Stimulated activated CD8-positive, alpha-beta memory T cell treated with anti-CD3 and anti-CD28 coated beads, Interleukin-7, amount 100 ng/mL, for 4 hours (primary cell): ENCODE measurements at places on chromosomes 2 and 18.

GRCh38 chr2:222504719-222505118 lies 80.4 kb downstream of the SGPP2 start:
- no peak for DNase-seq

DNA sequence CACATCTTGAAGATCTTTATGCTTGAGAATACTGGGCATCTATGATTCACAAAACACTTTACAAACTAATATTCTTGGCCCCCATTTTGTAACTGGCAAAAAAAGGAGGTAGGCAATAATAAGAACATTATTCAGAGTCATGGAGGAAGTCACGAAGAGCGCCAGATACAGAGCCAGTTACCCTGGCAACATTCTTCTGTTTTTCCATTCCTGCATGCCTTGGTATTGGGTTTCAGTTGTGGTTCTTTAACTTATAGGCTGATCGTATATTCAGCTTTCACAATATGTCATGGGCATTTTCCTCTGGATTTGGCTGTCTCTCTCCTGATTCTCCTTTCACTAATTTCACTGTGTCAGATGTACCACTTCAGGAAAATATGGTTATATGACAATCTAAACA lies 234.7 kb downstream of the HRH4 start:
- no peak for DNase-seq

DNA sequence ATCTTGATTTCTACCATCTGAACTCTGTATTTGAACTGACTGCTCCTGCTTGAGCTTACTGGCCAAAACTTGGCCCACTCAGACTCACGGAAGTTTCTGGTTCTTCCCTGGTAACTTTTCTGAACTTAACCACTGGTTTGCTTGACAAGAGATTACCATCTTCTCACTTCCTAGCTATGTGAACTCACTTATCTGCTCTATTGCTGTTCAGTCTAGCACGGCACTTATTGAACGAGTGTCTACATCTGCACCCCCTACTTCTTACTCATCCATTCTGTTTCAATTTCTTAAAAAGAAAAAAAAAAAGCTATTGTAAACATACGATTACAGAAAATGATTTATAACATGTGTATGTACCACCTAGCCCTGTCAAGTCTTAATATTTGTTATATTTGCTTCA lies 9.0 kb downstream of the CKAP2L start:
- no peak for DNase-seq

DNA sequence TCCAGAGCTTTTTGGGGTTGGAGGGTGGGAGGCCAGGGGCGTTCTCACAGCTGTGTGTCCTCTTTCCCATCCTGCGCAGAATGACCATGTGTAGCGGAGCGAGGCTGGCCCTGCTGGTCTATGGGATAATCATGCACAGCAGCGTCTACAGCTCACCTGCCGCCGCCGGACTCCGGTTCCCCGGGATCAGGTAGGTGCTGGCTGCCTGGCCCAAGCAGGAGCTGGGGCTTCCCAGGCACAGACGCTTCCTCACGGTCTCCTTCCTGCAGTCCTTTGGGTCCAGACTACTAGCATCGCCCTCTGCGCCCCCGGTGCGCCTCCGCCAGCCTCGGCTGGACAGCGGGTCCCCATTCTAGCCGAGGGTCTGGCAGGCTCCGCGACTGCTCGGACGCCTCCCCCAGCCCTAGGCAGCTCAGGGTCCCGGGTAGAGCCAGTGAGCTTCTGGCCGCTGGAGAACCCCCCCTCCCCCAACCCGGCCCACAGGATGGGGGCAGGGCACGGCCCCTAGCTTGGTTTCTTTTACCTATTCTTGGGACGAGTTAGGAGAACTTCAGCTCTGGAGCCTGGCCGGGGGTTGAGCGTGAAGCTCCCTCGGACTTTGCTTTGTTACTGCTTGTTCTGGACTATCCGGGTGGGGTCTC lies 756 bp downstream of the ADCYAP1 start:
- DNase-seq, result no peak

DNA sequence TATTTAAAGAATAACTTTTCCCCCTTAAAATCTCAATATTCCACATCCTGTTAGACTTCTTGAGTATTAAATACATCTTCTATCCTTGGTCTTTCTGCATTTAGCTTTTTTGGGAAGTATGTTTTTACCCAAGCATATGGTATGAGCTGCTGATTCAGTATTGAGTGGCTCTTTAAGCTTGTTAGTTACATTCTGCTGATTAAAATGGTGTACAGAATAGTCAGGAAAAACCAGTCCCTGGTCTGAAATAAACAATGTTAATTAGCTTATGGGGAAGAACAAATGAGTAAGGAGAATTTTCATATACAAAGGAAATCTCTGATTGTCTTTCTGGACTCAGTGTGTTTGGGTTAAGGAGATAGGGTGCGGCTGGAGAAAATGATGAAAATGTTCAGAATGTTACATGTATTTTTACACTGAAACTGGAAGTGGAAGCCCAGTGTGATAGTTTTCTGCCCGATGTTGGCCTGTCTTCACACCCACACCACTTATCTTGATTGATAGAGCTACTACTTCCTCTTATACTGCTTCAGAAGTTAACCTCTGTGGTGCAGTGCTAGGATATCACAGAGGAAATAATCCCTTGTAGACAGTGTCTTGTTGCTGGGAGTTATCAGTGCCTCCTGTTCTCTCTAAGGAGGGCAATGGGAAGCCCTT lies 84.0 kb downstream of the MSH2 start:
- no peak for DNase-seq

DNA sequence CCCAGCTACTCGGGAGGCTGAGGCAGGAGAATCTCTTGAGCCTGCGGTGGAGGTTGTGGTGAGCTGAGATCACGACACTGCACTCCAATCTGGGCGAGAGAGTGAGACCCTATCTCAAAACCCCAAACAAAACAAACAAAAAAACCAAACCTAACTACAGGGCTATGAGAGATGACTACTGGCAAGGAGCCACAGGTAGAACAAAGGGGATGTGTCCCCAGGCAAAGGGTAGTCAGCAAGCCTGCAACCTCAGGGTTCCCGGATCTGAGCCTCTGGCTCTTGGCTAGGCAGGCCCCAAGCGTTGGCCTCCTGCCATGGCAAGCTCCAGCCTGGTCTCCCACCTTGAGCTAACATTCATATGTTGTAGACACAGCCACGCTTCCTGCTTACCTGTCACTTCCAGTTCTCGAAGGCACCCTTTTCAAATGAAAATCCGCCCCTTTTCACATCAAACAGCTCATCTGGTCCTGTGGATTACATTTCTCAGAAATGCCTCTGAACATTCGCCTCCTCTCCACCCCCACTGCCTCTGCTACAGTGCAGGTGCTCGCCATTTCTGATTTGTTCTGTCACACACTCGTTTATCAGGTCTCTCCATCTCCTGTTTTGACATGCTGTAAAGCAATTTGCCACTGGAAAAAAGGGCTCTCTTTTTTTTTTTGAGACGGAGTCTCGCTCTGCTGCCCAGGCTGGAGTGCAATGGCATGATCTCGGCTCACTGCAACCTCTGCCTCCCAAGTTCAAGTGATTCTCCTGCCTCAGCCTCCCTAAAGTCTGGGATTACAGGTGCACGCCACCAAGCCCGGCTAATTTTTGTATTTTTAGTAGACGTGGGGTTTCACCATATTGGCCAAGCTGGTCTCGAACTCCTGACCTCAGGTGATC lies 13.1 kb upstream of the ACTR3 start:
- peak; percentile 55 for DNase-seq

- DNase-seq, result no peak
Observed at GRCh38 chr2:48504647-48505327, 25.2 kb upstream of the STON1 start.

DNA sequence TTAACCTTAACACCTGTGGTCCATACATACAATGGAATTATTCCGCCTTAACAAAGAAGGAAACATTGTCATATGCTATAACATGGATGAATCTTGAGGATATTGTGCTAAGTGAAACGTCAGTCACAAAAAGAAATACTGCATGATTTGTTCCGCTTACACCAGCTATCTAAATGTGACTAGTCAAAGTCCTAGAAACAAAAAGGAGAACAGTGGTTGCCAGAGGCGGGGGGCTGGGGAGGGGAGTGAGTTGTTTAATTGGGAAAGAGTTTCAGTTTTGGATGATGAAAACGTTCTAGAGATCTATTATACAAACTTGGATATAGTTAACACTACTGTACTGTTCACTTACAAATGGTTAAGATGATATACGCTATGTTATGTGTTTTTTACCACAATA lies 72.0 kb downstream of the SPRED2 start:
- no peak for DNase-seq

DNA sequence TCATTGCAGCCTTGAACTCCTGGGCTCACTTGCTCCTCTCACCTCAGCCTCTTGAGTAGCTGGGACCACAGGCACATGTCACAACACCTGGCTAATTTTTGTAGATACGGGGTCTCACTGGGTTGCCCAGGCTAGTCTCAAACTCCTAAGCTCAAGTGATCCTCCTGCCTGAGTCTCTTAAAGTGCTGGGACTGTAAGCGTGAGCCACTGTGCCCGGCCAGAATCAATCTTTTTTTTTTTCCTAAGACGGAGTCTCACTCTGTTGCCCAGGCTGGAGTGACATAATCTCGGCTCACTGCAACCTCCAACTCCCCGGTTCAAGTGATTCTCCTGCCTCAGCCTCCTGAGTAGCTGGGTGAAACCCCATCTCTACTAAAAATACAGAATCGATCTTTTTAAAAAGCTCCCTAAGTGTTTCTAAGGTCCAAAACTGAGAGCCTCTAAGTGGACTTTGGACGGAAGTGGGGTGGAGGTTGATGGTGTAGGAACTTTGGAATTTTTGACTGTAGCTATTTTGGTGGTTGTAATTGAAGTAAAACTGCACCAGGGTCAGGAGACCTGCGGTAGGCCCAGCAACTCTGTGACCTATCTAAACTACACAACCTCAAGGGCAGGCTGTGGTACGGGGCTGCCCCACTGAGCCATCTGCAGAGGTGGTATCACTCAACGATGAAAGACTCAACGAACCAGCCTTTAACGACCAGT lies 82.9 kb downstream of the POLR1A start:
- no peak for DNase-seq

DNA sequence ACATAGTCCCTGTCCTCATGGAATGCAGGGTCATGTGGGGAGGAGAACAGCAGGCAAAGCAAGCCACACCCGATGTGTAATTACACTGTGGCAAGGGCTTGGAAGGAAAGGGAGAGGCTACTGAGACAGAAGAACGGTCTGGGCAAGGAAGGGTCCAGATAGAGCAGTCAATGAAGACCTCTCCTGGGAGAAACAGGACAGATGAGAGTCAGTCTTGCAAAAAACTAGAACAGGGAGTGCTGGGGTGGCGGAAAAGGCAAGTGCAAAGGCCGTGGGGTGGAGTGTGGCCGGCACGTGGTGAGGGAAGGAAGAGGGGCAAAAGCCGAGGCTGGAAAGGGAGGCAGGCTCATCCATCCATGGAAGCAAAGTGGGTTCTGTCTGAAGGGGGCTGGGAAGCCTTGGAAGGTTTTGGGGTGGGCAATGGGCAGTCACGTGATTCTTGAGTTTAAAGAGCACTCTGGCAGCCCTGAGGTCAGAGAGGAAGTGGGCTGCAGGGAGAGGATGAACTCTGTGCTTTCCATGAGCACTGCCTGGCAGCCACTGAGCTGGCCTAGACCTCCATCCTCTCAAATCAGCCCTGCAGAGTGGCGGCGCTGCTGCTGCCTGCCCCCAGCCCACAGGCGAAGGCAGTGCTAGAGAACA lies 182.2 kb downstream of the INHBB start:
- DNase-seq, result no peak

DNA sequence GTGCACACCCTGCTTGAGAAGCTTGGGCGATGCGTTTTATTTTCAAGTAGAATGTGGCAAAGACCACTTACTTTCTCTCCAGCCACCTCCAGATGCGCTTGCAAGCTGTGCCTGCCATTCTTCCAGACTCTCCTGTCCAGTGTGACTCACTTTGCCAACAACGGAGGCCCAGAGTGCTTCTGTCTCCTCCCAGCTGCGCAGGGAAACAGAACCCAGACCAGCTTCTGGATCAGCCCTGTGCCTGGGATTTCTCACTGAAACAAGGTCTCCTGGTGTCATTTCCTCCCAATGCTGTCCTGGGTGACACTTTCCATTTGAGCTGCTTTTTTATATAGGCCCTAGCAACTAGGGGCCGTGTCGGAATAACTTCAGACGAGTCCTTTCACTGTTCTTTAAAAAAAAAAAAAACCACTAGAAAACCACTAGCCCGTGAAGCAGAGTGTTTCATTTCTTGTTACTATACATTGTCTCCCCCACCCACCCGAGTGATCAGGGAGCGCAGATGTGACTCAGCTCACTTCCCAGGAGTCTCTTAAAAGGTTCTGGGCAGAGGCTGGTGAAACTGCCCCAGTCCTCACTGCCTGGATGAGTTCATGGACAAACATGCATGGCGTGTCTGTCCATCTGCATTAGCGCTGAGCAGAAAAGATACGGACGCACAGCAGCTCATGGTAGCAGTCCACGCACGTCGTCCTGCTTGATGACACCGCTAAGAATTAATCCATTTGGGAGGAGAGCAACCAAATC lies 25.3 kb upstream of the RPL31 start:
- DNase-seq, result no peak

DNA sequence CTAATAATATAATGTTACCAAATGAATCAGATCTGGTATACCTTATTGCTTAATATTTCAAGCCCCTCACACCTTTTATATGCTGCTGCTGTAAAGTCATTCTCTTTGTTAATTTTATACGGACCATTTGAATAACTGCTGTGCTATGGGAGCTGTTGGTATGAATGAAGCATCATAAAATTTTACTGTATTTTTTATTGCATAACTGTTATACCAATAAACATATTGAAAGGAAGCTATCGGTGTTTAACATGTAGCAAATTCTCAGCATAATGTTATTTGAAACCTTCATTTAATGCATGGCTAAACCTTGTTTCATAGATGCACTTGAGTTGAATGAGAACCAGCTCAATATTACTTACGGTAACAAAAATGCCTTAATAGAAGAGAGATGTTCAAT lies 1040.3 kb downstream of the SOCS6 start:
- no peak for DNase-seq

DNA sequence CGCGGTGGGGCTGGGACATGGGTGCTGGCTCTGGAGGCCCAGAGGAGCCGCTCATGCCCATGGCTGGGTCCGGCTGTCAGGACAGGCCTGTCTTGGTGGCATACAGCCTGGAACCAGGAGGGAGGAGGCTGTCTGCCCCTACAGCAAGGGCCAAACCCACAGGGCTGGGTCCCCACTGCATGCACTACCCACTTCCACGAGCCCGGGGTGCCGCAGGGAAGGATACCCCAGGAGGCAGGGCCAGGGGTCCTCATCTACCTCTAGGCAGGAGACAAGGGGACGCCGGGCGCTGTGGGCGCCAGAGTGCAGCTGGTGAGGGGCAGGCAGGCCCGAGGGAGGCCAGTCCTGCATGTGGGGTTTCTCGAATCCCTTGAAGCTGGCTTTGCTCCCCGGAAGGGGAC lies 95.1 kb upstream of the GPC1 start:
- DNase-seq, result no peak

GRCh38 chr2:174486563-174487107 lies at the start of gene GPR155:
Gene GPR155, minus strand, starts transcription at chr2:174487029. Its CDS starts 5,073 bp downstream, at chr2:174481956.
- no peak for DNase-seq

GRCh38 chr2:237490009-237490711 lies 3.1 kb downstream of the MLPH start:
- DNase-seq, result no peak
